Stimulated activated naive CD8-positive, alpha-beta T cell treated with anti-CD3 and anti-CD28 coated beads, Interleukin-15, amount 100 ng/mL, for 72 hours (primary cell): ENCODE measurements at places on chromosomes 6 and 20.

- DNase-seq, result no peak
Measured at GRCh38 chr20:57584768-57585461, 24.0 kb downstream of the PCK1 start.

DNA sequence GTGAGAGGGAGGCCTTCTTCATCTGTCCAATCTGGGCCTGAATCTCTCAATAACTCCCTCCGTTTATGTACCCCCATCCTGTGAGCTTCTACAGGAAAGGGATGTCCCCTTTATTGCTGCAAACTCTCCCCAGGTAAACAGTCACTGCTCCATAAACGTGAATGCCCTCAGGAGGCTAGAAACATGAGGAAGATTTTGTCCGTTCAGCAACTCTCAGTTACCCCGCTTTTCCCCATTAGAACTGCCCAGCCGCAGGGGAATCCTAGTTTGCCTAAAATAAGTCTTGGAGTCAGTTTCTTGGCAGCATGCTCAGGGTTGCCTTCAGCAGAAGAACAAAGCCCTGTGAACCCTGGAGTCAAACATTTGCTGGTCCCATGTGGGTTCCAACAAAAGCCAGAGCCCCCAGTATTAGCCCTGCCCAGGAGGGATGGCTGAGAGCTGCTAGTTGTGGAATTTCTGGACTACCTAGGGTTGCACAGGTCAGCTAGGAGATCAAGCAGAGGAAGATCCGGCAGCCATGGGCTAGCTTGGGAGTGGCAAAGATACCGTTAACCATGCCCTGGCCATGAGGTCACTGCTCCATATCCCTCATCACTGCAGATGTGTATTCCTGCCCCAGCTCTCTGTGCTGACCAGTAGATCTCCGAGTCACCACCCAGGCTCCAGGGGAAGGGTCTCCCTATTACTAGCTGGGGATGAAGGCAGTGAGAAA is 640 bp downstream of the LRRN4 start:
- no peak for DNase-seq

DNA sequence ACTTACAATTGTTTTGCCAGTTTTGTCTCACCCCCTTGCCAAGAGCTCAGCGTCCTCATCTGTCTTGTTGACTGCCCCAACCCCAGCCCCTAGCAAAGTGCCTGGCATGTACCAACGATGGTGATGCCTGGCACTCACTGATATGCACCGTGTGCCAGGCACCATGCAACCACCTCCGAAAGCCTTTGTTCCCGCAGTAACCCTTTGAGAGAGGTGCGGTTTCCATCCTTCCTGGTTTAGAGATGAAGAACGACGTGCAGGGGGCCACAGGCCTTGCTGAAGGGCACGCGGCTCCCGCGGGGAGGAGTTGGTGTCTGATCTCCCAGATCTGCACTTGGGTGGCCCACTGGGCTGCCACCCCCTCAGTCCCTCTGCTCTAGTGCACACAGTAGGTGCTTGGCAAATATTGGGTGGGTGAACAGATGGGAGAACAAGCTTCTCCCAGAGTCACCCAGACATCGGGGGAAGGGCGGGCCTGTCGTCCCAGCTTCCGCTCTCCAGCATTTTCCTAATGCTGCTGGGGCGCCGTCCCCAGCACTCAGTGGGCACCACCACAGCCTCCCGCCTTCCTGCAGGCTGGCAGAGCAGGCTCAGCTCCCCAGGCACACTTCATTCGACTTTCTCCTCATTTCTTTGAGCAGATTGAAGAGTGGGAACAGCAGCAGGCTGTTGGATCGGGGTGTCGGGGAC is 35.3 kb downstream of the DLGAP4 start:
- no peak for DNase-seq

DNA sequence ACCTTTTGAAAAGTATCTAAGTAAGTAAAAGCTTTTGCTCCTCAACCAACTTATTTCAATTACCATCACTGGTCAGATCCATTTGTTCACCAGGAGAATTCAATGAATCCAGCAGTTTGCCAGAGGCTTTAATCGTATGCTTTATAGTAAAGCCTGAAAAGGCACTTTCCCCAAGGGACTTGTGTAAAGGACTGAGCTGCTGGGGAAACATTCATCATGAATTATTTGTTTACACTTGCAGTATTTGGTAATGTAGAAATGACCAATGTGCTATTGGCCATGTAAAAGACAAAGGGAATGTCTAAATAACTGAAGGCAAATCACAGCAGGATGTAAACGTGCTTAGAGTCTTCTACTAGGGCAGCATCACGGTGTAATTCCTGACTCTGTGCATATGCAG is 471.4 kb downstream of the ADGRB3 start:
- no peak for DNase-seq

- no peak for DNase-seq
Measured at GRCh38 chr6:2221726-2222274, 23.6 kb downstream of the GMDS start.

DNA sequence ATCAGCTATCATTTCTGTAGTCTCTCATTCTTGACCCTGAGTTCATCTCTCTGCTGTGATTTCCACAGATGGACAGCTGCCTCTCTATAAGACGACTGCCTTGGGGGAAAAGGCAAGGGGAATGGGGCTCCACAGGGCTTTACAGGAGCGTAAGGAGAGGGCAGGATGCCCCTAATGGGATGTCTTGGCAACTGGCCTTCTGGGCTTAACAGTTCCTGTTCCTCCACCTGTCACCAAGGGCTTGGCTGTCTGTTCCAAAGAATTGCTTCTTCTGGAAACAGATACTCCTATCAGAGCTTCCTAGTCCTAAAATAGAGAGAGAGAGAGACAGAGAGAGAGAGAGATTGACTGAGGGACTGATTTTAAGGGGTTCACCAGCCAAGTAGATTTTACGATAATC is 181.9 kb downstream of the TMEM200A start:
- DNase-seq, result no peak

GRCh38 chr20:62938105-62938888 is at the start of gene GID8:
GID8 (plus strand) TSS chr20:62938147; CDS start chr20:62941503, 3,356 bp downstream.
- DNase-seq, result peak; percentile 66

GRCh38 chr20:50592282-50593004 is 82.3 kb downstream of the PTPN1 start:
- DNase-seq, result no peak

DNA sequence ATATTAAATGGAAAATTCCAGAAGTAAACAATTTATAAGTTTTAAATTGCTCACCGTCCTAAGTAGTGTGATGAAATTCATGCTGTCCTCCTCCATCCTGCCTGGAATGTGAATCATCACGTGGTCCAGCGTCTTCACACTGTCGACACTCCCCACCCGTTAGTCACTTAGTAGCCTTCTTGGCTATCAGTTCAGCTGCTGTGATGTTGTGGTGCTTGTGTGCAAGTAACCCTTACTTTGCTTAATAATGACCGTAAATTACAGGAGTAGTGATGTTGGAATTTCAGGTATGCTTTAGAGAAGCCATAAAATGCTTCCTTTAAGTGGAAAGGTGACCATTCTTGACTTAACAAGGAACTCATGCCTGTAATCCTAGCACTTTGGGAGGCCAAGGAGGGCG is 25.2 kb downstream of the RIOK1 start:
- DNase-seq, result no peak

DNA sequence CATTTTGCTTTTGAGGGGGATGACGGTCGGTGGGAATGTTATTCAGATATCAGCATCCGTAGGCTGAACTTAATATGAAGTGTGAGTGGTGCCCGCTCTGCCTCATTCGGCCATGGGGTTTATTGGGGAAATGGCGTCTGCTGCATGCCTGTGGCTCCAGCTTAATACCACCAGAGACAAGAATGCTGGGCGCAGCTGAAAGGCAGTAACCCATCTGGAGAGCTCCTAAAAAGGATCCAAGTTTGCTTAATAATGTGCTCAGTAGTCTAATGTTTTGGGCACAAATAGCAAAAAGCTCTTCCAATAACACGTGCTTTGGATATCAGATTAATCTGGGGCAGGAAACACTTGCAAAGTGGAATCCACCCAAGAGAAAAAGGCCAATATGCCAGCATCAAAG is 273.0 kb upstream of the TAB2 start:
- DNase-seq, result no peak

- no peak for DNase-seq
Measured at GRCh38 chr6:116963972-116964371, 86.9 kb downstream of the RFX6 start.

DNA sequence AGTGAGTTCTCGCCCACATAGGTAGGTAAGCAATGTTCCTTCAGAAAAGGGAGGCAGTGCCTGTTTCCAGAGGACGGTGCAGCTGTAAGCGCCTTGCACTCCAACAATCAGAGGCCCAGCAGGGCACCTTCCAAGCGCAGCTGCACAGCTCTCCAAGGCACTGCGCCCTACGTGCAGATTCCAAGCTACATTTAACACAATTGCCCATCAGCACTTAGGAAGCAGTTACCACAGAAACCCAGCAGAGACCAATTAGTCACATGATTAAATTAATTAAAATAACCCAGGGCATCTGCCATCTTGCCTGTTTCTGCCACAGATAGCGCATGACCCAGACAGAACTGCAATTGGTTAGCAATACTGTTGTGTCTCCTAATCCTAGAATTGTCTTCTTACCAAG is 65.5 kb downstream of the SOBP start:
- DNase-seq, result no peak

DNA sequence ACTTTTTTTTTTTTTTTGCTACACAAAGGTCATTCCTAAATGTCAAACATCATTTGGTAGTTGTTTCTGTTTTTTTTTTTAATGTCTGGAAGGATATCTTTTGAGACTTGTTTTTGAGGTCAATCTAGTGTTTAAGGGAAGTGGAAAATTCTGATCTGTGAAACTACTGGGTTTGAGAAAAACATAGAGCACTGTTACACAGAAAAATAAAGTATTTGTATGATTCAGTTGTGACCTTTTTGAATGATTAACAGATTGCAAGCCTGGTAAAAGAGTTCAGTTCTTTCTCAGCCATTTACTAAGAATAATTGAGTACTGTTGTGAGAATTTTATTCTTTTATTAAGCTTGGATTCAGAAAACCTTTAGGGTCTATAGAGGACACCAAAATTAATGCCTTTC is 276.7 kb downstream of the ADGRB3 start:
- no peak for DNase-seq

- DNase-seq, result no peak
Measured at GRCh38 chr20:23225407-23226060, 125.1 kb upstream of the NXT1 start.

GRCh38 chr6:161227004-161227960 is 46.6 kb downstream of the AGPAT4 start:
- no peak for DNase-seq

- no peak for DNase-seq
Measured at GRCh38 chr20:12061466-12061865, 143.8 kb downstream of the BTBD3 start.

DNA sequence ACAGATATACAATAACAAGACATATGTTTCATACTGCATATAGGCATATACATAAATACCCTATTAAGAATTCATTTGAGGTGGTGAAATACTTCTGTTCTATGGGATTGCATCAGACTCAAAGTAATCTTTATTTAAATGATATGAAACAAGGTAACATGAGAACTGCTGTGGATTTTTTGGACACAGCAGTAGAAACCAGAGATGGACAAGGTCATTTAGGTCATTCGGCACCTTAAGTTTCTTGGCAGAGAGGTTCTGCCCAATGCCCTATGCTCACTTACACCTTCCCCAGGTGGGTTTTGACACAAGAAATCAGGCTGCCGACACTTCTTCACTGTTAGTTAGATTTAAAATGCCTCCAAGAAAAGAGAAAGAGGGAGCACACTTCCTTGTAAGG is 43.9 kb upstream of the RBM24 start:
- DNase-seq, result no peak

DNA sequence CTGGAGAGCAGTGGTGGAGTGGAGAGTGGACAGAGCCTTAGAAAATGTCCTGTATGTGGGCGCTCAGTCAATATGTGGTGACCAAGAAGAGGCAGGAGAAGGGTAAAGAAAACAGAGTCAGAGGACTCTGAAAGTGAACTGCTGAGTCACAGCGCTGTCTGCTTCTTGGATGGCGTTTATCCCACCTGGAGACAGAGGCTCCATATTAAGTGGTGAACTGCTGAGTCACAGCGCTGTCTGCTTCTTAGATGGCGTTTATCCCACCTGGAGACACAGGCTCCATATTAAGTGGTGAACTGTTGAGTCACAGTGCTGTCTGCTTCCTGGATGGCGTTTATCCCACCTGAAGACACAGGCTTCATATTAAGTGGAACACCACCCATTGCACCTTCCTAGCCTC is 119.3 kb upstream of the RALGAPA2 start:
- no peak for DNase-seq

DNA sequence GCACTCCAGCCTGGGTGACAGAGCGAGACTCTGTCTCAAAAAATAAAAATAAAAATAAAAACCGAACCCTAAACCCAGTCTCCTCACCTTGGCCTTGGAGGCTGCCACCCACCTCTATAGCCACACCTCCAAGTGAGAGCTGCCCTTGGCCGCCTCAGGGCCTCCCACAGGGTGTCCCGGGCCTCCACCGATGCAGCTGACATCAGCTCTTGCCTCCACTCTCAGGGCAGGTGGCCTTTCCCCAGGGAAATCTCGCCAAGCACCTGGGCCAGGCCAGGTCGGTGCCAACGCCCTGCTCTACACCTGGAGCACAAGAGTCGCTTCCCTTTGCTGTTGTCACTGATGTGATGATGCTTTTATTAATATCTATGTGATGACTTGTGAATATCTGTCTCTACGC is 8.9 kb upstream of the MYL9 start:
- no peak for DNase-seq

- DNase-seq, result no peak
Measured at GRCh38 chr6:12132351-12133222, 120.5 kb downstream of the HIVEP1 start.
